SW 1271 (cell line): ENCODE measurements at places on chromosomes 4 and X.

DNA sequence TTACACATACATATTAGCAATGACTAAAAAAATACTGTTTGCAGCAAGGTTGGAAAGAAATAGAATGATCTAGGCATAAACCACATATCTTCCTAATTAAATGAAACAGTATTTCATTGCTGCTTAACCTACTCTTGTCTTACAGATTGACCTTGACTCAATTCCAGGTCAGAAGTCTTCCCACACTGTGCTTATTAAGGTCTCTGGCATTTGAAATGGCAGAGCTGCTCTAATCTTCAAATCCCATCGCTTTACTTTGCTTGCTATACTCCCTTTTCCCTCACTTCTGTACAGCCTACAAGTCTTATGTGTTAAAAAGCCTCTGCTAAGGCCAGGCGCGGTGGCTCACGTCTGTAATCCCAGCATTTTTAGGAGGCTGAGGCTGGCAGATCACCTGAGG is 424.5 kb downstream of the RPA4 start:
- DNase-seq: no peak

- DNase-seq: no peak
These were observed 38.2 kb downstream of the PPP1R2C start for GRCh38 chrX:42739741-42740140.

DNA sequence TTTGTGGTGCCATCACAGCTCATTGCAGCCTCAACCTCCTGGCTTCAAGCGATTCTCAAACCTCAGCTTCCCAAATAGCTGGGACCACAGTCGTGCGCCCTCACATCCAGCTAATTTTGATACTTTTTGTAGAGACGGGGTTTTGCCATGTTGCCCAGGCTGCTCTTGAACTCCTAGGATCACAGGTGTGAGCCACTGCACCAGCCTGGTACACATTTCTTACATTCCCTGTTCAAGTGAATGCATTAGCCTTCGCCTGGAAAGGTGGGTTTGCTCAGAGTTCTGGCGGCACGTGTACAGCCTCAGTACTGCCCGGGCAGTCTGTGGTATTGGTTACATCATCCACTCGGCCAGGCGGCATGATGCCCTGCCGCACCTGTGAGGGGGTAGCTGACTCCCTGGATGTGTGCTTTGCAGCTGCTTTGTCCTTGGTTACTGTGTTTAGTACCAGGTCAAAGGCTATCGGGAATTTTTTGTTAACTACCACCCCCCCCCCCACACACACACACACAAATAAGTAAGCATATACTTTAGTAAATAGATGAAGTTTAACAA is 57.1 kb downstream of the TNIP2 start:
- no peak for DNase-seq

- DNase-seq: no peak
These were observed 11.6 kb downstream of the ARHGAP24 start for GRCh38 chr4:85486425-85487086.

DNA sequence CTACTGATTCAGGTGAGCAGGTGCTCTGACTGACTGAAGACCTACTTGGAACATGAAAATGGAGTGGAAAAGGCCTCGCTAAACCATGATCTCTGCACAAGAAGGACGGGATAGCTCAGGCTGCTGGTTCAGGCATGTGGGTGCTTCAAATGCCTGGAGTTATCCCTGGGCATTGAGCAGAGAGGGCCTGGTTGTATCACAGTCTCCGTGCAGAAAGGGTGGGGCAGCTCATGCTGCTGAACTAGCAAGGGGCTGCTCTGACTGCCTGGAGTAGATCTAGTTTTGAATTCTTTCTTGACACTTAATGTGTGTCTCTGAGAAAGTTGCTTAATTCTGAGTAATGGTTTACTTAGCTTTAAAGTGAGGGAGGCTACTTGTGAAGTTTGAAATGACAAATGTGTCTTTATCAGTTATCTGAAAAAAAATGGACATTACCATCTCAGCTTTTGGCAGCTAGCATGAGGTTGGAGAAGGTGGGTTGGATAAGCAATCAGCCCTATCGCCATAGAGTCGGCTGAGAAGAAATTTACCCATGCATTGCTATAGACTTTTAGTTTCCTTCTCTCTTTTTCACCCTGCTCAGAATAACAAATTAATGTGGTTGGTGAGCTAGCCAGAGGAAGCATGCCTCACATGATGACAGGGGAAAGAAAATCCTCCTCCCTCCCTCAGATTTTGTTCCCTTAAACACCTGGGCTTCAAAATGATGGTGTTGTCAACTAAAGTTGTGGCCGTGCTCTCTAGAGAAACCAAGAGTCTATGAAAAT is 832.4 kb downstream of the STIM2 start:
- no peak for DNase-seq

DNA sequence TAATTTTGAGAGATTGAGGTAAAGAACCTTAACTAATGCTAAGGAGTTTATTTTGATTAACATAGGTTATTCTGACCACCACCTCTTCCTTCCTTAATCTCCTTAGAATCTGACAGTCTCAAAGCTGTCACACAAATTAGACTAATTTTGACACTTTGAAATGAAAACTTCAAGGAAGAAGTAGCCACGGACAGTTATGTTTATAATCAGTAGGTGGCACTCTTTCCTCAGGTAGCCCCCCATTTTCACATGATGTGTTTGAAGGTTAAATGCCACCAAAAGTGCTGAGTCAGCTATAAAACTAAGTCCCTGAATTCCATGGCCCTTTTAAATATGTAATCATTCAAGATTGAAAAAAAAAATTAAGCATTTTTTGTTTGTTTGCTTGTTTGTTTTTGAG is 22.4 kb downstream of the TMEM33 start:
- DNase-seq: peak; percentile 41

GRCh38 chr4:105509291-105509690 is 35.4 kb upstream of the PPA2 start:
- DNase-seq: no peak

DNA sequence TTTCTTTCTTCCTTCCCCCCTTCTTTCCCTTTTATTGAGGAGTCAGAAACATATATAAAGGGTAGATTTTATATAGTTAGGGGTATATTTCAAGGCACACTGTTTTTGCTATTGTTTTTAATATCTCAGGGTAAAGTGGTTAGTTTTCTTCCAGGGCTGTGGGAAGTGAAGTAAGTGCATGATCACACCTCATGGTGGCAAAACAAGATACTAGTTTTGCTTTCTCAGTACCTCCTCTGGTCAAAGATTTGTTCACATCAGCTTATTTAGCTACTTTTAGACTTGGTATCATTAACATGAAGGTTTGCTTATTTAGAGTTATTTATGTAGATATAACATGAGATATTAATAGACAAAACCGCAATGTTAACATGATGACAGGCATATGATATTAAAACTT is 21.8 kb downstream of the ADAM29 start:
- DNase-seq: no peak

GRCh38 chr4:60089546-60090273 is 1110.4 kb upstream of the ADGRL3 start:
- DNase-seq: no peak

GRCh38 chr4:121070696-121071639 is 1.4 kb downstream of the NDNF start:
- DNase-seq: peak; percentile 2

DNA sequence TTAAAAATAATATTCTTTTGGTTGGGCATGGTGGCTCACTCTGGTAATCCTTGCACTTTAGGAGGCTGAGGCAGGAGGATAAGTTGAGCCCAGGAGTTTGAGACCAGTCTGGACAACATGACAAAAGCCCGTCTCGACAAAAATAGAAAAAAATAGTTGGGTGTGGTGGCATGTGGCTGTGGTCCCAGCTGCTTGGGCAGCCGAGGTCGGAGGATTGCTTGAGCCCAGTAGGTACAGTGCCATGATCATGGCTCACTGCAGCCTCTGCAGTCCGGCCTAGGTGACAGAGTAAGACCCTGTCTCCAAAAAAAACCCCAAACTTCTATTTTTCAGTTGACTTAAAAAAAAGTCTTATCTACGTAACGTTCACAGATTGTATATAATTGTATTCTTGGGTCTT is 23.9 kb downstream of the UBE2K start:
- no peak for DNase-seq

DNA sequence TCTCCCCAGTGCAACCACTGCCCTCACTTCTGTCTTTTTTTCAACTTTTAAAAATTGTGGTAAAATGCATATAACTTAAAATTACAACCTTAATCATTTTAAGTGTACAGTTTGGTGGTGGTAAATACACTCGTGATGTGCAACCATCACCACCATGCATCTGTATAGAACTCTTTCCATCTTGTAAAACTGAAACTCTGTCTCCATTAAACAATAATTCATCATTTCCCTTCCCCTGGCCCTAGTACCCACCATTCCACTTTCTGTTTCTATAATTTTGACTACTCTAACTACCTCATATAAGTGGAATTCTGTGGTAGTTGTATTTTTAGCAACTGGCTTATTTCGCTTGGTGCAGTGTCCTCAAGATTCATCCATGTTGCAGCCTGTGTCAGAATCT is 6.8 kb upstream of the CTBP1 start:
- no peak for DNase-seq

DNA sequence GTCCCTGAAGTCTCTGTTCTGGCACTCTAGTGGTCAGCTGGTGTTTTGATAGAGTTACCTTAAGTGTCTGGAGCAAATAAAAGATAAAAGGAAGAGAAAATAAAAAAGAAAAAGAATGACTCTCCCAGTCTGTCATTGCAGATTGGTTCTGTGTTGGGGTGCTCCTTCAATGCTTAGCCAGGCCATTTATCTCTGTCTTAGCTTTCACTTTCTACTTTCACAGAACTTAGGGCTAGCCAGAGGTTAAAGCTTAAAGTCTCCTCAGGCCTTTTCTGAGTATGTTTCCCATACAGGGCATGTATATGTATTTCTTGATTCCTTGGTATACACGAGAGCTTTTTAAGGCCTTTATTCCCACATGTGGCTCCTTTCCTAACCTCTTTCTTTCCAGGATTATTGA is 83.1 kb upstream of the TEX13D start:
- no peak for DNase-seq

DNA sequence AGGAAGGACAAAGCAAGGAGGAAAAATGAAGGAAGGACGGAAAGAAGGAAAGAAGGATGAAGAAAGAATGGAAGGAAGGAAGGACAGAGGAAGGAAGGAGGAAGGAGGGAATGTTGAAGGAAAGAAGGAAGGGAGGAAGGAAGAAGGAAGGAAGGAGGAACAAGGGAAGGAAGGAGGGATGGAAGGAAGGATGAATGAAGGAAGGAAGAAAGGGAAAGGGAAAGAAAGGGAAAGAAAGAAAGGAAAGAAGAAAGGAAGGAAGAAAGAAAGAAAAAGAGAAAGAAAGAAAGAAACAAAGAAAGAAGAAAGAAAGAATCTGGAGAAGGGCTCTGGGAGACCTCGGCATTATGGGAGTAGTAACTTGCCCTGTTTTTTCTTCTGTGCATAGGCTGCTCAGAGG is 70.8 kb upstream of the SHISA3 start:
- no peak for DNase-seq

GRCh38 chrX:45623266-45623665 is 422.6 kb upstream of the DIPK2B start:
- no peak for DNase-seq

DNA sequence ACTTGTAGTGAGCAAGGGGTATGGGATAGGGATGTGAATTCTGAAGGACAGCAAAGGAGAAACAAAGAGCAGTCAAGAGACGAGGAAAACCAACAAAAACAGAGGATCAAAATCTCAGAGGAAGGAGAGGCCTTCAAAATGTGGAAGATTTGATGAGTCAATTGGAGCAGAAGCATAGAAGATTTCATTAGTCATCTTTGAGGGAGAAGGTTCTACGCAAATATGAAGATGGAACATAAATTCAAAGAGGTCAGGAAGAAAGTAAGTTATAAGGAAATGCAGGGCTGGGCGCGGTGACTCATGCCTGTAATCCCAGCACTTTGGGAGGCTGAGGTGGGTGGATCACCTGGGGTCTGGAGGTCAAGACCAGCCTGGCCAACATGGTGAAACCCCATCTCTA is 35.4 kb downstream of the MID2 start:
- no peak for DNase-seq

DNA sequence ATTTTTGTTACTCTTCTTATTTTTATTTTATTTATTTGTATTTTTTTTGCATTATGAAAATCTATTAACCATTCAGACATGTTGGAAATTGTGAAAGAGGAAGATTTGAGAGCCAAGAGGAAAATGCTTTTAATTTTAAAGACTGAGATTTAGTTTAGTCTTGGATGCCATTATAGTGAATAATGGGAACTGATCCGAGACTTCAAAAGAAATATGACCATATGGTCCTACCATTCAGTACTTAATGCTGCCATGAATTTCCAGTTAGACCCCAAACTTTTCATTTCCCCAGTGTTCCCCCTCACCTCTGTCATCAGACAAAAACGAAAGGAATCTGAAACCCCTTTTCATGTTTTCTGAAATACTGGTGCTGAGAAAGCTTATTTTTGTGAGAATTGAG is 95.5 kb downstream of the TENM3 start:
- no peak for DNase-seq

DNA sequence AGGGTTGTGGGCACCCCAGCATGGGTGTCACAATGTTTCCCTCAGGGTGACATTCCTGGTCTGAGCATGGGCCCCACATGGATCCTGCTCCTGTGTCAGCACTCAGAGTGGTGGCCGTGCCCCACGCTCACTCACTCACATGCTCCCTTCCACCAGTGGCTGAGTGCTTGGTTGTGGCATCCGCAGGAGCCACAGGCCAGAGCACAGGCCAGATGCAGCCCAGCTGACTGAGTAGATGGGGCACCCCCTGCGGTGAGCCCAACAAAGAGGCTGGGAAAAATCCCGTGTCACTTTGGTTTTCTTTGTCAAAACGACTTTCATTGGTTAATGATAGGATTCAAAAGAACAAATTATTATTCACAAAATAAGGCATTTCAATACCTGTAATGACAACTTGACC is 204.6 kb upstream of the ANXA10 start:
- DNase-seq: no peak

DNA sequence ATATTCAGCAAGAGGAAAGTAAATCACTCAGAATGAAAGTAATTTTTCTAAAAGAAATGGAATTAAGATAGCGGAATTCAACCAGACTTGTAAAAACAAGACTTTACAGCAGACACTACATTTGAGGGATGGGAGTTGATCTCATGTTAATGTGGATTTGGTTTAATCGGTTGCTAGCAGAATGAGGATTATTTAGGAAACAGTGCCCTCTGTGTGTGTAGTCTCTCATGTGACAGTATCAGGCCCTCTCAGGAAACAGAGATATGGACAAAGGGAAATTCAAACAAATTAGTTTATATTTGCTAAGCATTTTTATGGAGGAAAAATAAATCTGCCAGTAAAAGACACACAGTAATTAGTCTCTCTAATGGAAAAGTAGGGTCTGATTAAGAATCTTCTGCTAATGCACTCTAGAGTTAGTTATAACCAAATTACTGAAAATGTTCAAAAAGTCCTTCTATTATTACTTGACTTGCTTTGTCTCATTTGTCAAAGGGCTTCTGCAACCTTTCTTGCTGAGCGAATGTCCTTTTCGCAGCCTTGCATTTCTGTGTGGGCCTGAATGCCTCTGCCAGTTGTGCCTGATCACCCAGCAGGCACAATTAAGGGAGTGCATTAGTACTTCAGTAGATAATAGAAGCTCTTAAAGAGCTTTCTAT is 1282.3 kb upstream of the TENM3 start:
- no peak for DNase-seq

- no peak for DNase-seq
These were observed 72.6 kb upstream of the PTPN13 start for GRCh38 chr4:86521373-86521969.

GRCh38 chrX:117701050-117701449 is 415.6 kb downstream of the KLHL13 start:
- DNase-seq: no peak
